ENCODE measurements at places on chromosomes 12 and 14. TPM values are rescaled to one million over a fixed set of nuclear protein-coding genes. Genes with fewer than 3 reads are reported as not detected.

GRCh38 chr12:50224026-50224692, 57.0 kb upstream of the CERS5 start:
- DNase-seq, result peak; percentile 85

GRCh38 chr14:99296517-99296916, 24.5 kb upstream of the BCL11B start:
- no peak for DNase-seq

DNA sequence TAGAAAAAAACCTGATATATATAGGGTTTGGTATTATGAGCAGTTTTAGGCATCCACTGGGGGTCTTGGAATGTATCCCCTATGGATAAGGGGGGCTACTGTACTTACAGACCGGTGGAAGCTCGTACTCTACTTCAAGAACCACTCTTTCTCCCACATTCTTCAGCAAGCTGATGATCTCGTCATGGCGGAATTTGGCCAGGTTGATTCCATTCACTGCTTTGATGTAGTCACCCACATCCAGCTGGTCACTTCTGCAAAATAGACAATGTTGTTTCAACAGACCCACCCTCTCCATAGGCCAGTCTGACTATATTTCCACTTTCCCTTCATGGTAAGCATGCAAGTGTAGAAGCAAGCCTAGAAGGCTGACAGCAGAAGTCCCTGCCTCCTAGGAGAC, 139.9 kb downstream of the GRIP1 start:
- DNase-seq, result peak; percentile 37

GRCh38 chr14:37150414-37150813, 22.0 kb downstream of the SLC25A21 start:
- DNase-seq, result no peak

DNA sequence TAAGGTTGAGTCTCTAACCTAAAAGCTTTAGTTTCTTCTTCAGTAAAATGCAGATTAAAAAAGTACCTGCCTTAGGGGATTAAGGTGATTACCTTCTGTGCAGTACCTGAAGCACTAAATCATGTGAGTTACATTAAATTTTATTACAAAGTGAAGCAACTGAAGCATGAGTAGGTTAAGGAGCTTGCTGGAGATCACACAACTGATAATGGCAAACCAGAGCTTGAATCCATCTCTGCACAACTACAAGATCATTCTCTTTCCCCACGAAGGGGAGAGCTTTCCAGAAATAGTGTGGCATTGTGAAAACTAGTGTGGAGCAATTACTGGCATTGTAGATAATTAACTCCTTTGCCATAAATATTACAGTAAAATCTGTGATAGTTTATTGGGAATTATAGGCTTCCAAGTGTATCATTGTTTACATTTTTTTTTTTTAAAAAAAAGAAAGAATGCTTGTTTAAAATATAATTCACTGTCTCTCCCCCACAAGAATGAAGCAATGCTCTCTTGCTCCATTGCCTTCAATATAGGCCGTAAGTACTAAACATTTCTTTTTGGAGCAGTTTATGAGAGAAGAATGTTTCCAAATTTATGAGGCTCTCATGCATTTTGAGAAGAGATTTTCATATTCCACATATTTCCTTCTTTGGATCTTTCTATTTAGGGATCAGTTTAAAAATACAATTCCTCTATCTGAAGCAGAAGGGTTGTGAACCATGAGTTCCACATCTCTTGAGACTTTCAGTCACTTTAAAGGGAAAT, 20.5 kb downstream of the SLC38A2 start:
- DNase-seq, result no peak

DNA sequence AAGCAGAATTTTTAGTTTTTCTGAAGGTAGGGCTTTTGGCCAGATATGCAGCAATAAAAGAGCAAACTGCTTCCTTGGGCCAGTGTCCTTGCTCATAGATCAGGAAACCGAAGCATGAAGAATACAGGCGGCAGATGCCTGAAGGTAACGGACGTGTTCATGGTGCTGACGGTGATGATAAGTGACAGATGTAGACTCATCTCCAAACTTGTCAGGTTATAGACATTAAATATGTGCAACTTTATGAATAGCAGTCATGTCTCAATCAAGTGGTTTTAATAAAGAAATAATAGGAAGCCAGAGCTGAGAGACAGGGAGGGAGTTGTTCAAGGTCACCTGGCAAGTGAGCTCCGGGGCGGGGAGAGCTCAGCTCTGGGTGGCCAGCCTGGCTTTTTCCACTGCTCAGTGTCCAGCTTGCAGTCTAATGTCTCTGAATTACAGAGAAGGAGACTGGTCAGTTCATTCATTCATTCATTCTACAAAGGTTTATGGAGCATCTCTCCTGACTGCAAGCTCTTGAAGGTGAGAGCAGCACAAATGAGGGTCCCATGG, 1.0 kb downstream of the SERPINA5 start:
- DNase-seq, result no peak

DNA sequence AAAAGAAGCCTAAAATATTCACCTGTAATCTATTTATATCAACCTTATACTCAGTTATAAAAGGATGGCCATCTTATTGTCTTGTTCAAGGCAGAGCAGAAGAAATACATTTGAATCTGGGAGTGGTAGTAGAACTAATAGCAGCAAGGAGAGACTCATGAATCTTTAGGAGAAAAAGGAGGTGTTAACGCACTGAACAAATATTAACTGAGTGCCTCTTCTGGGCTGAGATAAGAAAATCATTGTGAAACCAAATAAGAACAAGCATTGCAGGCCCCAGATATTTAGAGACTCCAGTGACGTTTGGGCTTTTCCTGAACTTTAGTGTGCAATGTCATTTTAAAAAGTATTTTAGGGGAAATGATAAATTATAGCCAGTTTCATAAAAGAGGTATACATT, 790.6 kb downstream of the DIO2 start:
- DNase-seq, result no peak

DNA sequence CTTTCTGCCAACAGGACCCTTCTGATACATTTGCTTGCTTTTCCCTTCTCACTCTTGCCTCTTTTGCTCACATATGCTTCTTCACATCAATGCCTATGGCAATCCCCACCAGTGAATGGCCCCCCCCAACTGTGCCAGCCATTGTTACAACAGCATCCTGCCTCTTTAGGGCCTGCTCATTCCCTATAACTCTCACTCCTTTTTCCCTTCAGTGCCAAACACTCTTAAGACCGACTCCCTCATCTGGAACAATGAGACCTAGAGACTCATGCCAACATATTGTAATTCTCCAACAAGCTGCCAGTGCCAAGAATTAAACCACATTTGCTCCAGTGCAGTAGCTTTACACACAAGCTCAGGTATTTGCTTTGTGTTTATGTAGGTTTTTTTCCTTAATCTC, 189.0 kb downstream of the SOX5 start:
- DNase-seq, result no peak

DNA sequence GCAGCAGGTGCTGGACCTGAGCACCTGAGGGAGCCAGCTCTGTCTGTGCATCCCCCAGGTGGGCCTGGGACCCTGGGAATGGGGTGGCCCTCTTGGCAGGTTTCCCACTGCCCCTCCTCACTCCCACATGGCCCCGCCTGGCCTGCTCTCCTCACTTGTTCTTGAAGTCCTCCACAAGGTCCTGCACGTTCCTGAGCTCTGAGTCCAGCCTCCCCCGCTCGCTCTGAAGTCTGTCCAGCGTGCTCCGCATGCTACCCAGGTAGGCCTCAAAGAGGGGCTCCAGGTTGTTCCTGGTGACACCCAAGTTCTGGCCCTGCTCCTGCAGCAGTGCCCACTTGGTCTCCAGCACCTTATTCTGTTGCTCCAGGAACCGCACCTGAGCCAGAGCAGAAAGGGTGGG, 2.9 kb downstream of the KRT79 start:
- DNase-seq, result no peak

DNA sequence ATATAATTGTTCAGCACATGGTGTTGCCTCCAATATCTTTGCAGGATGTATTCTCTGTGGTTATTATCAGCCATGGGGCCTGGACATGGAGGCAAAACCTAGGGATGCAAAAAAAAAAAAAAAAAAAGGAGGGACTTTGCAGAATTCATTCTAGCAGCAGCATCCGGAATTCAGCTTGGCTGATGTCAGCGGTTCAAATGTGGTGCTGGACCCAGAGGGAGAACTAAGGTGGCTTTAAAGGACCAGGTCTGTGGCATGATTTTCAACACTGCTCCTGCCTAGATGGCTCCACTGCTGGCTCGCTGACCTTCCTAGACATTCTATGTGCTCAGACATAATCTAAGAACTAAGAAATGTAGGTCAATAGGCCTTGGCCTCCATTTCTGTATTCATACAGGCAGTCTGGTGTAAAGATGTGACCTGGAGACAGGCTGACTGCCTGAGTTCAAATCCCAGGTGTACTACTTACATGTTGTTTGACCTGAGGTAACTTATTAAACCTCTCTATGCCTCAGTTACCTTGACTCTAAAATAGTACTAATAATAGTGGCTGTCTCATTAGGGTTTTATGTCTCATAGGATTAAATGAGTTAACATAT, 108.6 kb downstream of the PPM1A start:
- DNase-seq, result no peak

DNA sequence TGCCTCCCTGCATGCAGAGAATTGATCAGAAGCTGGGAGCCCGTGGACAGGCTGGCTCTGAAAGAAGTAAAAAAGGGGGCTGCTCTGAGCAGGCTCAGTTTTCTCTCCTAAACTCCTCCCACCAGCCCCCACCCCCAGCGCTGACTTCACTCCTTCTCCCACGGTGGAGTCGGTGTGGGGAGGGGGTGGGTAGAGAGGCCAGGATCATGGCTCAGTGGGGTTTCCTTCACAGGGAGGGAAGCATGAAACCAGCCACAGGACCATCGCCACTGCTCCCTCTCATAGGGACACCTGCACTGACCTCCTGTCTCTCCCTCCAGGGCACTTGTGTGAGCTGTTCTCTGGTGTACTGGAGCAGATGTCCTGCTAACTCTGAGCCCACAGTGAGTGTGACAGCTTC, 78.9 kb downstream of the STAB2 start:
- DNase-seq, result no peak

GRCh38 chr12:104274811-104275210, 28.7 kb upstream of the EID3 start:
- no peak for DNase-seq

DNA sequence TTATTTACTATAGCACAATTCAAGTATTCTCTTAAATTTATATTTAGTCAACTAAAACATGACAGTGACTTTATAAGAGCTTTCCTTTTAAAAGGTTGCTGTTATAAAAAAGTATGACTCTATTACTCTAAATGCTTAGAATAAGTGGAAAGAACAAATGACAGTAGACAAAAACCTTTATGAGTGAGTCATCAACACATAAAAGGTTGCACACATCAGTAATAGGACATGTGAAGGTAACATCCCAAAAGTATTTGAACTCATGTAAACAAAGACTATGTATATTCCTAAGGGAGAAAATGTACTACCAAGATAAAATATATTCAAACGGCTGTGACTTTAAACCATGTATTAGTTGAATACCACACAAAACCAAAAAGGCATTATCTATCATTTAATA, 98.8 kb downstream of the PAWR start:
- DNase-seq, result no peak

- DNase-seq, result no peak
These were observed 269.0 kb upstream of the G2E3 start for GRCh38 chr14:30290001-30290400.

The RAPGEF3 gene
- total RNA-seq, result 8.7 TPM

The SLCO1C1 gene
- not detected for total RNA-seq

The KLRG1 gene
- 2.5 TPM for total RNA-seq

The CLEC2B gene
- total RNA-seq, result not detected

The SLC39A2 gene
- 0.25 TPM for total RNA-seq

The FAM186B gene
- 0.21 TPM for total RNA-seq

The KLHDC1 gene
- 1.9 TPM for total RNA-seq

The HCAR3 gene
- total RNA-seq, result not detected

The SERPINA9 gene
- total RNA-seq, result not detected

The CDKN1B gene
- total RNA-seq, result 25.5 TPM

The IGF1 gene
- total RNA-seq, result under 0.01 TPM

The PLCZ1 gene
- total RNA-seq, result not detected

The APOF gene
- not detected for total RNA-seq

The CMA1 gene
- total RNA-seq, result not detected
